ENCODE measurements at places on chromosomes 5 and 9.

GRCh38 chr5:150781706-150782614 lies 3.4 kb downstream of the SMIM3 start:
- DNase-seq: peak; percentile 36

DNA sequence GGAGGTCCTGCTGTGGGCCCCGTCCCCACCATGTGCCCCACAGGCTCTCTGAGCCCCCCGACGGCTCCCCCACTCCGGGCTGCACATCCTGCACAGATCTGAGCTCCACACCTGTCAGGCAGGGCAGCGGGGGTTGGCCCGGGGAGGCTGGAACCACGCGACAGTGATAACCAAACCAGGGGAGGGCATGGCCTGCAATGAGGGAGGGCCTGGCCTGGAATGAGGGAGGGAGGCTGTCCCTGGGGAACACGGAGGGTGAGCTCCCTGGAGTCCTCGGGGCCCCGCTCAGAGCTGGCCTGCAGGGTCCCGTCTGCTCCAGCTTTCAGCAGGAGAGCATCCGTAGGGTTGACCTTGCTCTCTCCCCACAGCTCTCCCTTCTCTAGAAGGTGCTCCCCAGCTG lies 30.5 kb downstream of the SLC9A3 start:
- no peak for DNase-seq

DNA sequence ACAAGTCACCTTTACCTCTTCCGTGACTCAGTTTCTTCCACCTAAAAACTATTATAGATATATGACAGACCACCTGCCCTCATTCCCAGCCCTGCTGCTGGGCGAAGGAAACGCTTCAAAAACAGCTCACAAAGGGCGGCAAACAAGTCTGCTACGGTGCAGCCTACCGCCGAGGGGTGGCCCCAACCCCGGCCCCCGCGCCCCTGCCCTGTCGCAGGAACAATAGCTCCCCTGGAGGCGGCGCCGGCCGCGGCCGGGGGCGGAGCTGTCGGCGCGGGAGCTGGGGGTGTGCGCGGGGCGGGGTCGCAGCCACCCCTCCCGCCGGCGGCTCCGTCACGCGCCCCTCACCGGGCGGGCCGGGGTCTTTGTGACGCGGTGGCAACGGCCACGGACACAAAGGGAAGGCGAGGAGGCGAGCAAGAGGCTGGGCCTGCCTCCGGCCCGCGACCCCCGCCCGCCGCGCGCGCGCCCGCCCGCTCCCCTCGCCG lies at the start of gene TMEFF1:
TSS of gene TMEFF1 (plus strand) at position 362 of the 488 bp plus-strand sequence. CDS start 396 bp downstream, outside the sequence.
- DNase-seq: no peak

DNA sequence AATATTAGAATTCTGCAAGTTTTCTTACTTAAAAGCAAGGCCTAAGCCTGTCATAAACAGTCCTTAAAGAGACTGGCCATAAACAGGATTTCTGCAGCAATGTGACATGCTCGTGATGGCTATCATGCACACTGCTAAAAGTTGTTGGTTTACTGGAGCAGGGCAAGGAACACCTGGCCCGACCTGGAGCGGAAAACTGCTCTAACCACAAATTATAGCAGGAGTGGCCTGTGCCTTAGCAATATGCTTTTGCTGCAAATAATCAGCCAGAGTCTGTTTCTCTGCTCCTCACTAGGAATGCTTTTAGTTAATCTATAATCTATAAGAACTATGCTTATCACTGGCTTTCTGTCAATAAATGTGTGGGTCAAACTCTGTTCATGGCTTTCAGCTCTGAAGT lies 322.9 kb upstream of the RPS23 start:
- DNase-seq: no peak

DNA sequence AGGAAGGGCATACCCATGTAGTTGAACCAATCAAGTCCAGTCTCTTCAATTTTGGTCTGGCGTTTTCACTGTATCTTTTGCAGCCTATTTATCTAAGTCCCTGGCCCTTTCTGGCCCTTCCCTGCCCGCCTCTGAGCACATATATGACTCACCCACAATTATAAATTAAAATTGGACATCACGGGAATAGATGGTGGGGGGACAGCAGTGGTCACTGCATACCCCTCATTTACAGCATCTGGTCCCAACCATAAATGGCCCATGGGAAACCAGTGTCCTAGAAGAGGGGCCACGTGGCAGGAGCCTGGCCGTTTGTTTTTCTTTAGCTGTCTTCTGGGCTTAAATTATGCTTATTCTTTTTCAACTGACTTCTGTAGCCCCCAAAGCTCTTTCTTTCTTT lies 69.2 kb downstream of the PDZD2 start:
- DNase-seq: no peak

DNA sequence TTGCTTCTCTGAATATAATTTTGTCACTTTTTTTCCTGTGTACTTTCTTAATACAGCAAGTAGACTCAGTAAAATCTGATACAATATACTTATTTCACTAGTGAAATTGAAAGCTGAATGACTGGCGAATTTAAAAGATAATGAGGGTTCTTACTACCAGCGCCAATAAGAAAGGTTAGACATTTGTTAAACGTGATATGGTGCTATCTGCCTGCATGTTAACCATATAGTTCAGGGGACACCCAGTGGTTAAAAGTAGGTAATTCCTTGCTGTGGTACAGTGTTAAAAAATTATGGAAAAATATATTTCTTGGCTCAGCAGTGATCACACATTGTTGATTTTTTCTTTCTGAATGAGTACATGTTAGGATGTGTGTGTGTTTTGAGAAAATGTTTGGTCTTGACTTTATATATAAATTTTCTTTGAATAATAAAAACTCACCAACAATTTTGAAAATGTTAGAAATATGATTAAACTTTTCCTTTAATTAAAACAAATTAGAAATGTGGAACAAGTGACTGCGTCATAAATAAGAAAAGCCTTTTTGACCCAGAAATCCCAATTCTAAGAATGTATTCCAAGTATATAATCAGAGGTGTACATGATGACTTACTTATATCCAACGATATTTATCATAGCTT lies 25.8 kb downstream of the CAST start:
- DNase-seq: no peak

- DNase-seq: no peak
These were observed 139.5 kb upstream of the PRDM9 start for GRCh38 chr5:23367874-23368273.

DNA sequence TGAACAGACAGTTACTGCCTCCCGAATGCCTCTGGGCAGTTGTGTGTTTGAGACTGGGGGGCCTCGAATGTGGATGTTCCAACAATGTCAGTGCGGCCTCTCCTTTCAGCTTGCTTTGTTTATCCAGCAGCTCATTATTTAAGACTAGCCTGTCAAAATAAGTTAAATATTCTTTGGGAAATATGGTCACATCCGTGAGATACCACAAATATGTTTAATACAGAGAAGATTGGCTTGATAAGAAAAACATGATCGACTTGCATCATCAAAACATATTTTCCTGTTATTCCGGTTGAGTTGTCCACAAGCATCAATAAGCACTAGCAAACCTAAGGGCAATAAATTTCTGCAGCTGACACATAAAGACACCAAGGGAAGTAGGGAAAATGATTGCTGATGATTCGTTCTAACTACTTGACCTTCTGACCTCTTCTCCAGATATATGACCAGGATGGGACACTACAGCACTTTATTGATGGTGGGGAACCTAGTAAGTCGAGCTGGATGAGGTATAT lies 66.5 kb downstream of the PRDM6 start:
- no peak for DNase-seq

GRCh38 chr9:115411993-115412452 lies 294.1 kb upstream of the TNC start:
- no peak for DNase-seq

GRCh38 chr9:94600258-94600657 lies 6.6 kb upstream of the FBP2 start:
- no peak for DNase-seq

DNA sequence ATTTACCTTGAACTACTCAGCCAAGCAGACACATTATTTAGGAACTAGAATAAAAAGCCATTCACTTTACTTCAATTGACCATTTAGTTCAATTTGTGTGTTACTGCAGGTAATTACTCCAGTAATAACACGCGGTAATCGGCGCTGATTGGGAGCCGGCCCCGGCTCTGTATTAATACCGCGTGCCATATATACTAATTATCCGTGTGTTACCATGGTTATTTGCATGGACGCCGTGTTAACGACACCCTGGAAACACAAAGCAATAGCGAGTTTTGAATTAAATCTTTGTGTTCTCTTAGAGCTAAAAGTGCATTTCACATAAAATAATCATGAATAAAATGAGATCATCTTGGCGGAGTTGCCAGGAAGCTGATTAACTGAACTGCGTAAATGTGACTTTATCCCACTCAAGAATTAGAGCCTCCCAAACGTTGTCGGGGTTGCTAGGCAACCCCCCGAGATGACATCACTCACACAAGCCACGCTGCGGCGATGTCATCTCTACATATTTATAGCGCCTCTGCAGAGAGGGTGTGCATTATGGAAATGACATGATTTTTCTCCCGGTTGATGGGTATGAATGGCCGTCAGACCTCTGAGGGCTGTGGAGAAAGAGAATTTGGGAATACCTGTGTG lies 41.4 kb upstream of the RNU6ATAC start:
- DNase-seq: peak; percentile 69

DNA sequence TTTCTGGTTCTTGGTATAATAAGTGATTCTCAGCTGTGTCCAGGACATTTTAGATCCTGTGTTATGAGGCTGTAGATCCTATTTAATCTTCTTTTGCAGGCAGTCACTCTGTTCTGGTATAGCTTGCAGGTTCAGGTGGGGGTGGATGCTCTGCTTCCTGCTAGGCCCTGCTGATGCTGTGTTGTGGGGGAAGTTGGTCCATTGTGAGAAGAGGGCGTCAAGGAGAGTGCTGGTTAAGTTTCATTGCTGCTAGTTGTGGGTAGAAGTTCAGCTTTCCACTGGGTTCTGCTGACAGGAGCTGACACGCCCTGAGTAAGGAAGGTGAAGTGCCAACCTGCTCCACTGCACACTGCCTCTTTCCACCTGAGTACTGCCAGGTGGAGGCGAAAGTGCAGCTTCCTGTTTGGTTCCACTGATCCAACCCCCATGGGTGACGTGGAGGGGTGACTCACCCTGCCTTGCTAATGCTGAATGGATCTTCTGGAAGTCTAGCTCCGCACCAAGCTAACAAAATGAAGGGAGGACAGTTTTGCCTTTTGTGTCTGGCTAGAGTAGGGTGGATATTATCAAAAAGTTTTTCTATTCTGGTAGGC lies 16.3 kb downstream of the NMRK1 start:
- no peak for DNase-seq

DNA sequence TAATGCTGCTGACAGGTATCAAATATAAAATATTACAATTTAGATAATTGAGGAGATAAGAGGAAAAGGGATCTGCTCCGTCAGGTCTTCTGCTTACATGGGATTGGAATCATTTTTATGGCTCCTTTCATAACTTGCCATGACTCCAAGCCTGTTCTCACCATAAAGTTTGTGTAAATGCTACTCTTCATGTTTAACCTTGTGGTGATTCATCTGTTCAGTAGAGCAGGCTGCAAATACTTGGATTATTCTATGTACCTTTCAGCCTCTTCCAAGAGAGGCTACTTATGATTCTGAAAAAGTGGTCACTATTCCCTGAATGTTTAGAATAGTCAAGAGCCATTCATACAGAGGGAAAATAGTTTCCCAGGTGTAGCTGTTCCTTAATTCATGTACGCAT lies 66.9 kb downstream of the SLC44A1 start:
- DNase-seq: no peak

DNA sequence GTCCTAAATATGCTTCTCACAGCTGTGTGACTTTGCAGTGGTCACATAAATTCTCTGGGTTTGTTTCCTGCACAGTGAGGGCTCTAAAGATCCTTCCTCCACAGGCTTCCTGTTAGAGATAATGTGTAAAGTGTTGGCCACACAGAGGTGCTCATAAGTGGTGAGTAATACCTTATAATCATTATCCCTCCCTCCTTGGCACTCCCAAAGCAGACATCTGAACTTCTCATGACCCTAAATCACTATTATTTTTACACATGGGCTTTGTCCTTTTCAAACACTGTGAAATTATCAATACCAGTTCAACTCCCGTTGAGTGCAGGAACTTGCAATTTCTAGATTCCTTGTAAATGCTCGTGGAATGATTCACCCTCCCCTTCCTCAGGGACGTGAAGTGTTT lies 100.2 kb downstream of the BRINP1 start:
- DNase-seq: no peak

DNA sequence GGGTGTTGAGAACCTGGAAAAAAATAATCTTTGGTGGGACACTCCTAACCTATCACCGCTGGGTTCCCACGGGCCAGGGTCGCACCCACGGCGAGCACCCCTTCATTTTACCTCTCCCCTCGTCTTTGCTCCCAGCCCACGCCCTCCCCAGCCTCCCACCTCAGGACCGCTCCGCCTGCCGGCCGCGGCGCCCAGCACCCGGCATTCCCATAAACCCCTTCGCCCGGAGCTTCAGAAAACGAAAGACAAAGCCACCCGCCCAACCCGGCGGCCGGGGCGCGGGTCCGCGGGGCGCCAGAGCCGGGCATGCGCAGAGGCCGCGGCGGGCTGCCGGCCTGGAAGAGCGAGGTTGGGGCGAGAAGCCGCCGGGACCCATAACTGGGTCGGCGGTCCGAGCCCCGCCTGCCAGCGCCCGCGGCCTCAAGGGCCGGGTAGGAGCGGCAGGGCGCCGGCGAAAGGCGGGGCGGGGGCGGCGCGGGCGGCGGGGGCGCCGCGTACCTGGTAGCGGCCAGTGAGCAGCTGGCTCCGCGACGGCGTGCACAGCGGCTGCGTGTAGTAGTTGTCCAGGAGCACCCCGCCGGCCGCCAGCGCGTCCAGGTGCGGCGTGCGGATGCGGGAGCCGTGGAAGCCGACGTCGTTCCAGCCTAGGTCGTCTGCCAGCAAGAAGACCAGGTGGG lies 533 bp downstream of the ARSB start:
- peak; percentile 55 for DNase-seq

DNA sequence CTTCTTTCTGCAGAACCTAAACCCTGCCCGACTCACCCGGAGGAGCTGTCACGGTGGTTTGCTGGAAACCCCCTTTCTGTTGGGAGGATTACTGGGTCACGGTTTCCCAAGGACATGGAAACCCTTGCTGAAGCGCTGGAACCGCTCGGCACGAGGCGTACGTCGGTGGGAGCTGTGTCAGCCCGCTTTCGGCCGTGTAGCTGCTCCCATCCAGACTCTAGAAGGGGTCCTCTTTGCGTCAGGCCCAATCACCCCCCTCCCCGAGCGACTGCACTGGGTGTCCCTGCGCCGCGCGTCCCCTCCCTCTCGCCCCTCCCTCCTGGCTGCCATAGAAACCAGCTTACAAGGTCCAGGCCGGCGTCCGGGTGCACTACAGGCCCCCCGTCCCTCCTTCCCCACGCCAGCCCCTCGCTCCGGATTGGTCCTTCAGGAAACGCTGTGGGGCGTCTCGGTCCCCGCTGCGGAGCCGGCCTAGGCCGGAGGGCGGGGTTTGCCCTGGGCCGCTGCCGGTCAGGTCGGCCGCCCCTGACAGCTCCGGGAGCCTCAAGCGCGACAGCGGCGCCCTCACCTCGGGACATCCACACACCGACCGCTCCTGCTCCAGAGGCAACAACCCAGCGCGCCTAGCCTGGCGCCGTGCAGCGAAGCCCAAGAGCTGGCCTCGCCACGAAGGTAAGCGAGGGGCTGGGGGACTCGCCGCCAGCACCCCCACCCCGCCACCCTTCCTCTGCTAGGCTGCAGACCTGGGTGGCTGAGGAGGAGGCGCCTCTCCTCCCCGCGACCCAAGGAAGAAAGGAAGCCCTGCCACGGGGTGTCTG lies at the start of gene NIM1K:
TSS of gene NIM1K (plus strand) at position 486 of the 818 bp plus-strand sequence. CDS start 53,551 bp downstream, outside the sequence.
- DNase-seq: peak; percentile 28

GRCh38 chr5:137481596-137481995 lies 17.5 kb downstream of the SPOCK1 start:
- DNase-seq: no peak

- no peak for DNase-seq
These were observed 251.8 kb upstream of the CDH9 start for GRCh38 chr5:27290172-27290571.

Data from tibial nerve (tissue), 4 donors.